Mucosa of descending colon (tissue), 3 donors: ENCODE measurements at places on chromosomes 3 and 15. TPM values are rescaled to one million over a fixed set of nuclear protein-coding genes. Genes with fewer than 3 reads are reported as not detected.

The APOD gene
- 10.7 TPM for total RNA-seq

The ADAMTSL3 gene
- 52.1 TPM for total RNA-seq

The FILIP1L gene
- total RNA-seq = 37.0 TPM

The GABRB3 gene
- total RNA-seq = 3.2 TPM

The CCR8 gene
- total RNA-seq = not detected

The PLEKHO2 gene
- 38.9 TPM for total RNA-seq

The EPHB1 gene
- 0.64 TPM for total RNA-seq

The IFT122 gene
- 29.6 TPM for total RNA-seq

The CFAP92 gene
- 1.3 TPM for total RNA-seq

The FGF12 gene
- total RNA-seq = 0.58 TPM

The SNAP23 gene
- 97.9 TPM for total RNA-seq

The TEX9 gene
- 7.8 TPM for total RNA-seq
